ENCODE measurements at places on chromosomes 2 and 18.

DNA sequence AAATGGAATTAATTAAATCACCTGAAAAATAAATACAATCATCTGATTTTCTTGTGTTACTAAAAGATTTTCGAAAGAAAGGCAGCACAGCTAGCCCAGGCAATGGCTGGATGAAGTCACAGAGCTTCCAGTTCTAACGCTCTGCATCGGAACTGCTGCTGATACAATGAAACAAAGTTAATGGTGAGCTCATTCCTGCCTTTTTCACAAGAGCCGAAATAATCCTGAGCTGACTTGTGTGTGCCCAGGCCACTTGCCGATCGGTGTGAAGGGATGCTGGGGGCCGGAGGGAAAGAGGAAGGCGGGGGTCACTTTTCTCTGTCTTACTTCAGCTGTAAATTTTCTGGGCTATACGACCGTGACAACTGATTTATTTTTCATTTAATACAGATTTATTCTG lies 149.5 kb downstream of the INO80D start:
- DNase-seq = no peak

GRCh38 chr18:24810561-24811305 lies 350.3 kb downstream of the HRH4 start:
- no peak for DNase-seq

- DNase-seq = no peak
Observed at GRCh38 chr2:217223222-217223930, 363.5 kb upstream of the TNP1 start.

DNA sequence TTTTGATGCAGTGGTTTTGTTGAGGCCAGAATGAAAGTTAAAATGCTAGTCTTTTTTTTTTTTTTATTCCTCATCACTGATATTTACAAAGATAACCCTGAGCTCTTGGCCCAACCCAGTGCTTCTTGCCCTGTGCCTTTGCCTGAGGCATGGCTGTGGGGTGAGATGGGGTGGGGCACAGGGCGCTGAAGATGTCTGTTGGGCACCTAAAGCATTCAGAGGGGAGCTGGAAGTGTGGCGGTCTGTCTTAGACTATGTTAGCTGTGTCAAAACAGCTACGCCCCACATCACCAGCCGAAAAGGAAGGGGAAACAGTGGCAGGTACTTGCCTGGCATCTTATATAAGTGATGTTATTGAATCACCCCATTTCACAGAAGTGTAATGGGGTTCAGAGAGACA lies 20.7 kb downstream of the TOGARAM2 start:
- no peak for DNase-seq

DNA sequence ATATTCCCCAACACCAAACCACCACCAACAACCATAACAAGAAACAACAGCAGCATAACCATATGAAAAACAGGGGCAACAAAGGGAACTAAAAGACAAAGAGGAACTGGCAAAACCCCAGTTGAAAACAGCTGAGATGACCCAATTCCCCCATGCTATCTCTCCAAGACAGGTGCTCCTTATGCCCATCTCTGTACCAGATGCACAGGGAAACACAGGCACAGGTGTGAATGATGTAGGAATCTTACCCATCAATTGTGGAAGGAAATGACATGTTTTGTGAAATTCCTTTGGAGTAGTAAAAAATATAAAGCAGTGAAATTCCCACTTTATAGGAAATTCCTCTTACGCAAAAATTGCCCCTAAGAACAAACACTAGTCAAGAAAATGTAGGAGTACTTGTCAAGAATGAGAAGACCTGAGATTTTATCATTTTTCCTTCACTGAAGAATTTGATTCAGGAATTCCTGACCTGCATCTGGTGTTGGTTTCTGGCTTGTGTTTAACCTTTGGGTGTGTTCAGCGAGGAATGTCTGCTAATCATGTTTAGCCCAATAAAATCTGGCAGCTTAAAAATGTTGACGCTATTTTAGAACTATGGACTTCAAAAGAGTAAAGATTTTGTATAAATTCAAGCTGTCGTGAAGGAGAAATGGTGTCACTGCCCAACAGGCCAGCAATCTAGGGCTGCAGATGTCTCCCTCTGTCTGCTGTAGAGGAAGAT lies 67.7 kb upstream of the ARHGAP28 start:
- no peak for DNase-seq

GRCh38 chr2:112006076-112006410 lies 49.0 kb upstream of the TMEM87B start:
- no peak for DNase-seq

GRCh38 chr18:10013621-10014543 lies 100.1 kb downstream of the VAPA start:
- no peak for DNase-seq

DNA sequence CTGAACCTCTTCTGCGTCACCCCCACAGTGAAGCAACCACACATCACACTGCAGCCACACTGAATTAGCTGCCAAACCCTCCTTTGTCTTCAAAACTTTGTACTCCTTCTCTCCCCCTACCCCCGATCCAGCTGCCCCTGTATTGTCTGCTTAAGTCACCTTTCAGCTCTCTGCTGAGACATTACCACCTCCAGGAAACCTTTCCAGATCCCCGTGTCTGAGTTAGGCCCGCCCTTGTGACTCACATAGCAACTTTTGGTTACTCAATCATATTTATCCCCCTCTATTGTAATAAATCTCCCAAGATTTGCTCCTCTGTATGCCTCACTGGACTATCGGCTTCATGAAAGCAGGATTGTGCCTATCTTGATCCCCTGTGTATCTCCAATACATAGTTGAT lies 82.8 kb upstream of the CDCA7 start:
- DNase-seq = no peak

DNA sequence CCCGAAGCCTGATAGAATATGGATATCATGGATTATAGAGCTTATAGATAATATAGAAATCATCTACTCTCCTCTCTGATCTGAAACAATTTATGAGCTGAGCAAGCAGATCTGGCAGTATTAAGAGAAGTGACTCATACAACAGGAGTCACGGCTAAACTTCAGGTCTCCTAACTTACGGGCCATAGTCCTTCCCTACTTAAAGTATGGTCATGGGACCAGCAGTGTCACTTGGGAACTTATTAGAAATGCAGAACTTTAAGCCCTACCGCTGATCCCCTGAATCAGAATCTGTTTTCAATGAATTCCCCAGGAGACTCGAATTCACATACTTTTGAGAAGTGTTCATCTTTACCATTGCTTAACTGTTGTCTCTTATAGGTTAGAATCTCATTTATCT lies 195.7 kb upstream of the FANCL start:
- no peak for DNase-seq

GRCh38 chr2:19722531-19722971 lies 179.2 kb downstream of the TTC32 start:
- DNase-seq = no peak

DNA sequence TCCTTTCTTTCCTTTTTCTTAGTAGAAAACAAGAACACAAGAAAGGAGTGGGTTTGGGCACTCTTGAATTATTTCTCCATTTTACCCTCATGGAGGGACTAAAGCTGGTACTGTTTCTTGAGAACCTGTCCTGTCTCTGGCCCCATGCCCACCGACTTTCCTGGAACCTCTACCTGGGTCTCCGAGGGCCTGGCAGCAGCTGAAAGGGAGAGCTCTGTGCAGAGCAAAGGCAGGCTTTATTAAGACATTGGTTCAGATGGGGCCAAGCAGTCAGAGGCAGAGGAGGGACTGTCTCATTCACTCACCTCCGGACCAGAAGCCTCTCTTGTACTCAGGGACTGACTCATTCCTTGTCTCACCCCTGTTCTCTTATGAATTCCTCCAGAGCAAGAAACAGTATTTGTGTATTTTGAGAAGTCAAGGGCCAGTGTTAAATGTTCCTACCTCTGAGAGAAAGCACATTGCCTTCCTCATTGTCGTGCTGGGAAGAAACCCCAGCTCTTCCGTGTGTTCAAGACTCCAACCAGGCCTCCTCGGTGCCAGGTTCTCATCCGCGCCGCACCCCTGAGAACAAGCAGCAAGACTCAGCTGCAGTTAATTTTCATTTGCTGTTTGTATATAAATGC lies 201.9 kb upstream of the NT5C1B start:
- no peak for DNase-seq

DNA sequence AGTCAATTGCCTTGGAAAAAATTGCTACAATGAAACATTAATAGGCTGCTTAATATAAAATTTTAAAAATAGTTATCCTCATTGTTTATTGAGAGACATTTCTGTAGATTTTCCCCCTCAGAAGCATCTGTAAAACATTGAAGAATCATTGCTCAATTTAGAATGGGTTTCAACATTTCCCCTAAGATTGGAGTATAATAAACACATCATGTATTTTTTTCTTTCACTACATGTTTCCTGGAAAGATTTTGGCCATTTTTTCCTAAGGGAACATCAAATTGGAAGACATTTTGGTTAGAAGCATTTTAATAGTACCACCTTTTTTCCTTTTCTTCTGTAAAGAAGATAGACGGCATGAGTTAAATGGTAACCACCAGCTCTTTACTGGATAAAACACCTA lies 443.2 kb upstream of the SPHKAP start:
- DNase-seq = no peak

- DNase-seq = peak; percentile 47
Observed at GRCh38 chr2:172093416-172094293, 8.3 kb downstream of the DLX1 start.

GRCh38 chr18:48129621-48130082 lies 199.2 kb upstream of the SMAD2 start:
- DNase-seq = no peak

GRCh38 chr18:50849419-50849821 lies 29.5 kb upstream of the ME2 start:
- no peak for DNase-seq

DNA sequence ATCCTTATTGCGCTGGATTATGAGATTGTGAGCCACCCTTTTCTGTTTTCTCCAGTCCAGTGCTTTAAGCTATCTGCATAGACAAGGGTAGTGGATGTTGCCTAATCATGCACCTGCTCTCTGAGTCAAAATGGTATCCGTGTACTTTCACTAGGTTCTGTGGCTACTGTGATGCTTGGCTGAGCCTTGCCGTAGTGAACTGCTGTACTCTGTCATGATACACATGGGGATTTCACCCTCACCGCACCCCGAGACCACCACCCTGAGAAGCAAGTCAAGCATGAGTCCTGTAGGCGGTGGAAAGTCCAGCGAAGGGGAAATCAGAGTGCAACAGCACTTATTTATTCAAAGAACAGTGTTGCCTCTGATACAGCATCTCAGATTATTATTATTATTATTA lies 55.0 kb downstream of the ARHGAP25 start:
- DNase-seq = no peak

GRCh38 chr2:41129988-41130387 lies 678.1 kb upstream of the SLC8A1 start:
- DNase-seq = no peak

DNA sequence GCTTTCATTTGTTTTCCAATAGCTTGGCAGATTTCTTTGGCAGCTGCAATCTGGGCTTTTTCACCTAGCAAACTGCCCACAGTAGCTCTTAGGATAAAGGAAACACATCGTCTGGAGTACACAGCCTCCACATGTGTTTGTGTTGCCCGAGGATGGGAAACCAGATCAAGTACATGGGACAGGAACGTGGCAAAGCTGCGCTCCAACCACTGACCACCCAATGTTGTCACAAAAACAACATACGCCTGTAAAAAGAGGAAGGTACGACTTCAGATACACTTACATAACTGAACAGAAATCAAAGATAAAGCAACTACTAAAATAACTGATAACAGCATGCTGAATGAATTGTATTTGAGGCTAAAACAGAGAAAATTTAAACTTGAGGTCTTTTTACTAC lies 15.5 kb downstream of the HEATR5B start:
- DNase-seq = no peak

GRCh38 chr2:207913772-207914358 lies 111.5 kb downstream of the PLEKHM3 start:
- no peak for DNase-seq

- no peak for DNase-seq
Observed at GRCh38 chr2:240174496-240174895, 34.0 kb upstream of the OTOS start.

DNA sequence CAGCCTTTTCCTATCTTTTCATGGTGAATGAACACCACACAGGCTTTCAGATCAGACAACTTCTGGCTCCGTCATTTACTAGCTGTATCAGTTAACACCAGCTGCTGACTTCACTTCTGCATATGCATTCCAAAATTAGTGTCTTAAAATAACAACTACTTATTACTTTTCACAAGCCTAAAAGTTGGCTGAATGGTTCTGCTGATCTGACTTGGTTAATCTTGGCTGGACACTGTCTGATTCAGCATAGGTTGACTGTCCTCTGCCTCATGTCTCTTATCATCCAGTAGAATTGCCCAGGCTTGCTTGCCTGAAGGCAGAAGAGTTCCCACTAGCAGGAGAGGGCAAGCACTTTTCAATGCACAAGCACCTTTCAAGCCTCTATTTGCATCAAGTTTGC lies 72.7 kb downstream of the MARCHF4 start:
- no peak for DNase-seq

DNA sequence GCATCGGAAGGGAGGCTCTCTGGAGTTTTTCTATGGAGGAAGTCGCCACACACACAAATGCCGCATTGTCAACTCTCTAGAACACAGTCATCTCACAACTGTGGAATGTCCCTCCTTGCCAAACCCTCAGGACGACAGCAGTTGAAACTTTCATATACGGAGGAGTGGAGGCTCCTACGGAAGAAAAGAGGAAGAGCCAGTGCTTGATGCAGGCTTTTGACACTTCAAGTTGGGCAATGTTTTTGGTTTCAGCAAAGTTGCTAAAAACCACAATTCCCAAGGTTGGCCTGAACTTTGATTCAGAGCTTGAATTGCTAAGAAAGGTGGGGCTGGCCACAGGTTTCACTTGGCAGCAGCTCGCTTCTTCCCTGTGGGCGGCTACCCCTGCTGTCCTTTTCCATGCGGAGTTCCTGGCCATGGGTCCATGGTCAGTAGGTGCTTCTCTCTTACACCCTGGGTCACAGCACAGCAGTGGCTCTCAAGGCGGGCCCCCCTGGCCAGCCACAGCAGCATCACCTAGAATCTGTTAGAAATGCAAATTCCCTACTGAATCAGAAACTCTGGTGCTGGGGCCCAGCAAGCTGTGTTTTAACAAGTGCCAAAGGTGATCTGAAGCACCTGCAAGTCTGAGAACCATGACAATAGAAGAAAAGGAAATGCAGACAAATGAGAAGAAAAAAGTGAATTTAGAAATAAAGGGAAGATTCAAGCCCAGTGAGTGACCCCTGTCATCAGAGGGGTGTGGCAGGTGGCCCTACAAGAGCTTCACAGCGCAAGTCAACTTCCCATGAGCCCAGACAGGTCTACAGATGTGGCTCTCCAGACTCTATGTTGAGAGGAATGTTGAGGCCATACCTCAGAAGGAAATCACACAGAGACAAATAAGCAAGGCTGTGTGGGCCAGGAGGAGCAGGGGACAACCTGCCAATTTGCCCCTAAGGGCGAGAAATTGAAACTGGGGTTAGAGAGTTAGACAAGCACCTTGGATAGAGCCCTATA lies 856.4 kb downstream of the RNF144A start:
- no peak for DNase-seq

DNA sequence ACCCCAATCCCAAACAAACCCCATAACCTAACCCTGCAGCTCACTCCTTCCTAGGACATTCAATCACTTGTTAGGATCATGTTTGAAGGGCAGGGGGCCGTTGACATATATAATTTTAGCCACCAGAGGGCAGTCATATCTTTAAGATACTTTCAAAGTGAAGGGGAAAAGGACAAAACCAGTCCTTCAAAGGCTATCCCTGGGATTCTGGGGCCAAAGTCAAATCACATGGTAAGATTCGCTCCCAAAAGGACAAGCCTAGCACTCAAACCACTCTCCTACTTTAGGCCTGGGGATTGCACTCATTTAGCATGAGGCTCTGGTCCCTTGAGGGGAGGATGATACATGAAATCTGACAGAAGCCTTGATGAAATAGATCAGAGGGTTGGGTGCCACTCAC lies 44.6 kb downstream of the HAUS1 start:
- DNase-seq = peak; percentile 37

- no peak for DNase-seq
Observed at GRCh38 chr2:40535972-40536371, 84.1 kb upstream of the SLC8A1 start.
